AG09309 (cell line): ENCODE measurements at places on chromosomes 6 and 20.
A peak's percentile ranks its signal among the peaks of the same experiment; 100 is the strongest.

DNA sequence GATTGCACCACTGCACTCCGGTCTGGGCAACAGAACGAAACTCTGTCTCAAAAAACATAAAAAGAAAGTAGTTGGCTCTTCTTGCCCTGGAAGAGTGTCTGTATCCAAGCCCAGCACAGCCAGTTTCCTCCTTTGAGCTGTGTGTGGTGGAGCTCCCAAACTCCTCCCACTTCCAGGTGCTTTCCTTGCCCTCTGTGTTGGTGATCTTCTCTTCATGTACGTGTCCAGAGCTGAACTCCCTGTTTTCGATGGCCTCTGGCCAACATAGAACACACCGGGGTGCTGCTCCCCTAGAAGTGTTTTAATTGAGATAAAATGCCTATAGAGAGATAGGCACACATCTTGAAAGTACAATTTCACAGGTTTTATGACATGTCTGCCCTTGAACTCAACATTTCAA lies 16.7 kb upstream of the SGK2 start:
- no peak for DNase-seq

- DNase-seq, result no peak
Measured at GRCh38 chr6:11448038-11448437, 89.5 kb upstream of the TMEM170B start.

DNA sequence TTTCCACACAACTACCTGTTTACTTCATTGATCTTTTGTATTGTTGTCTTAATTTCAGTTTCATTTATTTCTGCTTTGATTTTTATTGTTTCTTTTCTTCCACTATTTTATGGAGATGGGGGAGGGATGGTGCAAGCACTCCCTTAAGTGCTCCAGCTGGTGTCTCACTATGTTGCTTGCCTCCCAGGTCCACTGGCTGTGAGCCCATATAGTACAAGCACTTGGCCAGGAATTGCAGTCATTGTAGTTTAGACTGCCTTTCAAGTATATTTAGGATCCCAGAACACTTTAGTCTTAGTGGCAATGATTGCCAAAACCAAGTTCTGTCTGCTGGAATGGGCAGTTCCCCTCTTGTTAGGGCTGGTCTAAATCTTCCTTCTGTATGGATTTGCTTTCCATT lies 34.9 kb upstream of the MAN1A1 start:
- DNase-seq, result no peak

- DNase-seq, result peak; percentile 31
Measured at GRCh38 chr6:157269261-157269794, 54.0 kb downstream of the TMEM242 start.

DNA sequence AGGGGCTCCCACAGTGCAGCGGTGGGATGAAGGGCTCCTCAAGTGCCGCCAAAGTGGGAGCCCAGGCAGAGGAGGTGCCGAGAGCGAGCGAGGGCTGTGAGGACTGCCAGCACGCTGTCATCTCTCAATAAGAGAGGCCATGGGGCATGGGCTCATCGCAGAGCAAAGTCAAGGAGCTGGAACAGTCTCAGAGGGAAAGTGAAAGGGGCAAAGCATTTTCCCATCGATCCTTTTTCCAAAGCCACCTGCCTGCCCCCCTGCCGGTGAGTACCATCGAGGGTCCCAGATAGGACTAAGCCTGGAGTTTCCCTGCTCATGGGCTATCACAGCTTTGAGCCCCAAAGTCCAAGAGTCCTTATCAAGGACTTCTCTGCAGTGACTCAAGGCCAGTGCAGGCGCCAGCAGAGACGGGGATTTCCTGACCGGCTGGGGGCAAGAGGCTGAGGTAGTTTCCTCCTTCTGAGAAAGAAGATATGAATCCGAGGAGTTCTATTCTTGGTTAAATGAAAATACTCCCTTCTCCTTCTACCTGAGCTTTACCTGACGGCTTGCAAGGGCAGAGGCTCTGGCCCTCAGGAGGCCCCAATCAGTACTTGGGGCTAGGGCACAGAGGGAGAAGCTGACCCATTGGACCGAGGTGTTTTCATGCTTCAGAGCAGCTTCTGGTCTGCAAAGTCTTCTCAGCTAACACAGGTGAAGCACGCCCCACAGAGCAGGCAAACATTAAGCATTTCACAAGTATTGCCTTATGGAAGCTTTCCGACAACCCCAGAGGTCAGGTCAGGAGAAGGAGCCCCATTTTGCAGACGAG lies 22.6 kb downstream of the ETV7 start:
- DNase-seq, result no peak

DNA sequence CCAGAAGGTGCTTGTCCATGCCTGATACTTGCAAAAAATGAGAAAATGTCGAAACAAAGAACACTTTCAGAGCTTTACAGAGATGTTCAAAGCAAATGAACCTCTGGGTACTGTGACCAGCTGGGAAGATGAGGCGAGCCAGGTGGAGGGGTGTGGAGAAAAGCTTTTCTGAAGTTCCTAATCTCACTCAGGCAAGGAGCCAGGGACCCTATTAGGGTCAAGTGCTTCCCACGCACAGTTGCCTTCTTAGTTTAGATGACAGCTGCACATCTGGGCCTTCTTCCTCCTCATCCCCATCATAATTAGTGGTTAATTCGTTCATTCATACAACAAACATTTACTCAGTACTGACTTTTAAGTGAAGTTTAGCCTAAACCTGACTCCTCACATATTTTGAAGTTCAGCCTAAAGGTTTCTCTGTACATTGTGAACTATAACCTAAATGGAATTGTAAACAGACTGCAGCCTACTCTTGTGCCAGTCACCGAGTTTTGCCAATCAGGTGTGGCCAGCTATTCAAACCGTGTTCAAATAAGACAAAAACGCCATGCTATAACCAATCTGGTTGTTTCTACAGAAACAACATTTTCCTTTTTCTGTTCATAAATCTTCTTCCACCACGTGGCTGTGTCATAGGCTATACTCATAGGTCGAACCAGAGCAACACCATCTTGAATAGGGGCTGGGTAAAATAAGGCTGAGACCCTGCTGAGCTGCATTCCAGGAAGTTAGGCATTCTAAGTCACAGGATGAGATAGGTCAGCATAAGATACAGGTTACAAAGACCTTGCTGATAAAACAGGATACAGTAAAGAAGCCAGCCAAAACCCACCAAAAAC lies 19.3 kb upstream of the AHCY start:
- DNase-seq, result no peak

- no peak for DNase-seq
Measured at GRCh38 chr20:53905019-53905819, 165.2 kb downstream of the BCAS1 start.

- no peak for DNase-seq
Measured at GRCh38 chr6:63609231-63609630, 26.4 kb upstream of the PHF3 start.

DNA sequence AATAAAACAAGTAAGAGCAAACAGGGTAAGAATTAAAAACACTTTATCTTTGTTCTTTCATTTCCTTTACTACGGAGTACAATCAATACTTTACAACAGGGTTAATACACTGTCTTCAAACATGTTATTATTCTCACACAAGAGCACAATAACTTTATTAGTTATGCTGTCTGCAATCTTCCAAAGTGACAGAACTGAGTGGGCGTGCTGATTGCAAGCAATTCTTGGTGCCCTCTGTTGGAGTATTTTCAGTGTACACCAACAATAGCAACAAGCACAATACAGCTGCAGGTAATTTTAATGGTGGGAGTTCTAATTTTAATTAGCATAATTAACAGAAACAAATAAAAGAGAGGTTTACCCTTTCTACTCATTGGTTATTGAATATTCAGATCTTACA lies 33.9 kb upstream of the PTPRK start:
- DNase-seq, result no peak

DNA sequence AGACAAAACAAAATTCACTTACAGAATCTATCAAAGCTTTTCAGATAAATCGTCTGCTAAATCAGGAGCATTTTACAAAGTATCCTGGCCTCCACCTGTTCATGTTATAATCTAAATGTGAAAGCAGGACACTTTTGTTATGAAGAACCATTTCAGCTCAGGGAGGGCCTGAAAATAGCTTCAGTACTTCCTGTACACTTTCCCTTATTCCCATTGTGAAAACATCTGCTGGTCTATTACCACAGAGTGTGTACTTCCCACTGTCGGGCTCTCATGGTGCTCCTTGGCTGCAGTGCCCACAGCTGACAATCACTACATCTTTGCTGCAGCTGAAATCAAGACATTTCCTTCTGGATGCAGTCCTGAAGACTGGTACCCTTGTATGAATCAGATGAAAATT lies 128.1 kb downstream of the OPRM1 start:
- DNase-seq, result no peak

DNA sequence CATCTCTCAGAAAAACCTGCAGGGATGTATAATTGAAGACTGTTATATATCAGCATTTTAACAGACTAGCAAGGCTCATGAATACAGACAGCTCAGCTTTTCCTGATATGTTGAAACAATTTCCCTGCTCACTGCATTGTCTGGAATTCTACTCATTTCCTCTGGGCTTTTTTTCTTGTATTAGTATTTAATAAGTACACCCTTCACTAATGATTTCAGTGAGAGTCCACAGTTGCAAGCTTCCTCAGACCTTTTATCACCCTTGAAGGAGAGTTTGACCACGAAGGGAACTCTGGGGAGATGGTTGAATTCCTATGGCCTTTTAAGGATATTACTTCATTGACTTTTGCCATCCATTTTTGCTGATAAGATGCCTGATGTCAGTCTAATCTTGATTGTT lies 248.7 kb downstream of the ADGB start:
- no peak for DNase-seq

- no peak for DNase-seq
Measured at GRCh38 chr6:138160329-138161087, 1.2 kb upstream of the ARFGEF3 start.

- DNase-seq, result no peak
Measured at GRCh38 chr6:71179249-71179885, 109.2 kb upstream of the OGFRL1 start.

DNA sequence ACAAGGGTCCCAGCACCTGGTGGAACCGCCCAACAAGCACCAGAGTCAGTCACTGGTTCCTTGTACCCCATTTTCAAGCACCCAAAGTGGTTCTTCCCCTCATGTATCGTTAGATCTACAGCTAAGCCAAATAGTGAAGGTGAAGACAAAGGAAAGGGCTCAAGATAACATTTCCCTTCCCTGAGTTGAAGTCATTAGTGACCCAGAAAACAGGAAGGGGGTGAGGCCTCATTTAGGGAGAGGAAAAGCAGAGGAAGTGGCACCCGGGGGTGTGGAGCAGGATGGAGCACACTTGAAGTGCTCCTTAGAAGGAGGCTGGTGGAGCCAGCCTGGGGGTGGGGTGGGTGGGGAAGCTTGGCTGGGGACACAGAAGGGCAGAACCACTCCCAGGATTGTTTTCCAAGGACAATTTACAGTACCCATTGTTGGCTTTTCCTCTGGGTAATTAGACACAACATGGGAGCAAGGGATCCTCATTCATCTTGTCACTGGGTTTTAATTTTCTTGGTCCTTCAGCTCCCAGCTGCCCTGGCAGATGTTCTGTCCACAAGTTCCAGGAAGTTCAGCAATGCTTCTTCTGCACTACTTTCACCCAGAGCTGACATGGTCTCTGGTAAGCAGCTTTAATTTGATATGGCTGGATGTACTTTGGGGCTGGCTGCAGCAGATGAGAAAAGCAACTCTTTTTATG lies 73.3 kb upstream of the CD93 start:
- DNase-seq, result no peak

GRCh38 chr6:93721386-93722048 lies 302.2 kb upstream of the EPHA7 start:
- DNase-seq, result no peak

GRCh38 chr20:58026361-58026760 lies 202.1 kb downstream of the ANKRD60 start:
- no peak for DNase-seq

DNA sequence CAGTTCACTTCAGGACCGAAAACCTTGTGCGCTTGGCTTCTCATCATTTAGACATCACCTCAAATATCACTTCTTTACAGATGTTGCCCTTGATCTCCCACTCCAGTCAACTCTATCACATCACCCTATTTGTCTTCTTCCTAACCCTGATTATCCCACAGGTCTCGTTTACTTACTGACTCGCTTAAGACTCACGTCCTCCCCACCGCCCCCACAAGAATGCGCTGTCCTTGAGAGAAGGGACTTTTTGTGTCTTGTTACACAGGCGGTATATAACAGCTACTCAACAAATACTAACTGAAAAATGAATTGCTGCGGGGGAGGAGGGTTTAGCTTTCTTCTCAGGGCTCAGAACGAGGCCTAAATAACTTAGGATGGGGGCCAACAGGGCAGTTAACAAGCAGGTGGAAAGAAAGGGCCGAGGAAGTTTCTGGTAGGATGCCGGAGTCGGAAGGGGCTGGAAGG lies 527 bp downstream of the TOMM34 start:
- DNase-seq, result no peak

DNA sequence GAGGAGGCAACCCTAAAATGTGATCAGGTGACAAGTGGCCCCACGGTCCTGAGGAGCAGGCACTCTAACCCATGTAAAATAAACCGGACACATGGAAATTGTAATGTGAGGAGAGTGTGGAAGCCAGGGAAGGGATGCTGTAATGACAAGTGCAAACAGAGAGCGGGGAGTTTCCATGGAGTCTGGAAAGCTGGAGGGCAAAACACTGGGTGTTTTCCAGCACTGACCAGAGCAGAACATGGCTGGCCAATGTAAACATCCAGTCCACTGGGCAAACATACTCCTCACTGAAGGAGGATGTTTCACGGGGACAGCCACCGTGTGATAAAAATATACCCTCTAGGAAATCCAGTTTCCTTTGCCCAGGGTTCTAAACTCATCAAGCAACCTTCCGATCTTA lies 219.0 kb upstream of the JARID2 start:
- DNase-seq, result no peak

GRCh38 chr20:8535403-8536261 lies 403.6 kb downstream of the PLCB1 start:
- no peak for DNase-seq

- DNase-seq, result peak; percentile 34
Measured at GRCh38 chr6:42251500-42251899, 33.8 kb upstream of the MRPS10 start.

- DNase-seq, result no peak
Measured at GRCh38 chr6:57064809-57065208, 18.3 kb downstream of the KIAA1586 start.

DNA sequence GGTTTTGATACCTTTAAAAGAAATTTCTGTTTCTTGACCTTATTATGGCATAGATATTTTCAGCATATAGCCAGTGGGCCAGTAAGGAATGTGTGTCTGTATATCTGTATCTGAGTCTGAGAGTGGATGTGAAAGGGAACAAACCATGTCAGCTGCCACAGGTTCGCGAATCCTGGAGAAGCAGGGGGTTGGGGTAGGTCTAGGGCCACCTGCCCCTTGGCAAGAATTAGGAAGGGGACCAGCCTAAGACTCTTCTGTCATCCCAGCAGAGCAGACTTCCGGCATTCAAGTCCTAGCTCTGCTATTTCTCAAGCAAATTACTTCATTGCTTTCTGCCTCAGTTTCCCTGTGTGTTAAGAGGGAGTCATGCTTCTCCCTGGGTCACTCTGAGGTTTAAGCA lies 180.3 kb upstream of the SNX9 start:
- DNase-seq, result no peak

DNA sequence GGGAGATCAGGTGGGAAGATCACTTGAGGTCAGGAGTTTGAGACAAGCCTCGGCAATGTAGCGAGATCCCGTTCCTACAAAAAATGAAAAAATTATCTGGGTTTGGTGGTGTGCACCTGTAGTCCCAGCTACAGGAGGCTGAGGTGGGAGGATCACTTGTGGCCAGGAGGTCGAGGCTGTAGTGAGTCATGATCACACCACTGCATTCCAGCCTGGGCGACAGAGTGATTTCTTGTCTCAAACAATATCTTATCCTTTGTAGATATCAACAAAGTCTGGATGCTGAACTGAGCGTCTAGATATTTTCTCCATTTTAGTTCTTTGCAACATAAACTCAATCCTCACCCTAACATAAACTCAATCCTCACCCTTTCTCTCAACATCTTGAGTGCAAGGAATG lies 197.6 kb downstream of the DTNBP1 start:
- no peak for DNase-seq

GRCh38 chr20:44187054-44187771 lies at the start of gene JPH2:
Gene JPH2 (minus strand): TSS chr20:44187188. CDS start chr20:44186705, 483 bp downstream.
- no peak for DNase-seq
